ENCODE measurements at places on chromosomes 6 and 20.

GRCh38 chr6:116298973-116299372 lies 19.2 kb upstream of the TSPYL1 start:
- H3K4me3 ChIP-seq, result no peak overlapping the region
- no peaks in the 10 kb centered on the region for H3K4me1 ChIP-seq
- peaks cover 3% of the 10 kb centered on the region for H3K36me3 ChIP-seq
- no peaks in the 10 kb centered on the region for H3K27me3 ChIP-seq
- no peak overlapping the region for H3K27ac ChIP-seq

- H3K27me3 ChIP-seq, result no peaks in the 10 kb centered on the region
- no peak overlapping the region for H3K4me3 ChIP-seq
- H3K27ac ChIP-seq, result no peak overlapping the region
- no peaks in the 10 kb centered on the region for H3K36me3 ChIP-seq
These were observed 79.1 kb downstream of the RIMS1 start for GRCh38 chr6:71965404-71965803.

- peak overlapping the region; percentile 90 for H3K27ac ChIP-seq
- H3K4me1 ChIP-seq, result peaks cover 32% of the 10 kb centered on the region
- peaks cover 11% of the 10 kb centered on the region for H3K36me3 ChIP-seq
- H3K27me3 ChIP-seq, result peaks cover 25% of the 10 kb centered on the region
These were observed 1.8 kb upstream of the ABT1 start for GRCh38 chr6:26594730-26595632.

GRCh38 chr6:138593909-138594757 lies 94.8 kb upstream of the NHSL1 start:
- peak overlapping the region; percentile 84 for H3K4me3 ChIP-seq
- H3K4me1 ChIP-seq, result peaks cover 44% of the 10 kb centered on the region
- H3K27ac ChIP-seq, result peak overlapping the region; percentile 43
- DNase-seq, result no peak

DNA sequence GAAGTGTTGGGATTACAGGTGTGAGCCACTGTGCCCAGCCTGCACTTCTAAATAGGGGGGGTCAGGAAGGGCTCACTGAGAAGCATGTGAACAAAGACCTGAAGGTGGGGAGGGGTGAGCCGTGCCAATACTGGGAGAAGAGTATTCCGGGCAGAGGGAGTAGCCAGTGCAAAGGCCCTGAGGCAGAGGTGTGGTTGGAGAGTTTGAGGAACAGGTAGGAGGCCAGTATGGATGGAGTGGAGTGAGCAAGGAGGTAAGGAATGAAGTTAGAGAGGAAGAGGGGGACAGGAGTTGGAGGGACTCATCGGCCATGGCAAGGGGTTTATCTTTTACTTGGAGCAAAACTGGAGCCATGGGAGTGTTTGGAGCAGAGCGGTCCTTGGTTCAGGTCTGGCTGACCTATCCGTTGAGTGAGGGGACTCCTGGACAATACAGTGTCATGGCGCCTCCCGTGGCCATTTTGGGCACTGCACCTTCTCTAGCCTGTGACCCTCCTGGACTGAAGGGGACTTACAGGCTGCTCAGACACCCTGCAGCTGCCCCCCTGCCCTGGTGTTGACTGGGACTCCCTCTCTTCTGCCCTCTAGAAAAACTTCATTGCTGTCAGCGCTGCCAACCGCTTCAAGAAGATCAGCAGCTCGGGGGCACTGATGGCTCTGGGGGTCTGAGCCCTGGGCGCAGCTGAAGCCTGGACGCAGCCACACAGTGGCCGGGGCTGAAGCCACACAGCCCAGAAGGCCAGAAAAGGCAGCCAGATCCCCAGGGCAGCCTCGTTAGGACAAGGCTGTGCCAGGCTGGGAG lies 12.1 kb downstream of the FOXS1 start:
- H3K36me3 ChIP-seq, result no peaks in the 10 kb centered on the region
- H3K4me3 ChIP-seq, result no peak overlapping the region
- H3K4me1 ChIP-seq, result peaks cover 7% of the 10 kb centered on the region
- H3K27ac ChIP-seq, result no peak overlapping the region
- H3K27me3 ChIP-seq, result no peaks in the 10 kb centered on the region
- DNase-seq, result peak; percentile 71

DNA sequence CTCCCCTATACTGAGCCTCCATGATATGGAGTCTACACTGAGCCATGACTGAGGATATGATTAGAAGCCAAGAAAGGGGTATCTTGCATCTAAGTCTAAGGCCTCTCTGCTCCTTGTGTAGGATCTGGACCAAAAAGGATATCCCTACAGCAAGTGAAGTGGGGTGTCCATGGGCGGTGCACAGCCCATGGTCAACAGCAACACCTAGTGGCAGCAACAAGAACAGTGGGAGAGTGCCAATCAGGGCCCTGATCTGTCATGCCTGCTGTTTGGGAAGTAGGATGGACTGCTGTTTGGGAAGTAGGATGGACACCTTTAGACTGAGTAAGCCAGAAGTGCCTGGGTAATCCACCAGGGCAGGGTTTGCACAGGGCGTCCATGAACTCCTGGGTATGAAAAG lies 22.4 kb downstream of the PTGIS start:
- H3K4me1 ChIP-seq, result peaks cover 29% of the 10 kb centered on the region
- H3K4me3 ChIP-seq, result no peak overlapping the region

DNA sequence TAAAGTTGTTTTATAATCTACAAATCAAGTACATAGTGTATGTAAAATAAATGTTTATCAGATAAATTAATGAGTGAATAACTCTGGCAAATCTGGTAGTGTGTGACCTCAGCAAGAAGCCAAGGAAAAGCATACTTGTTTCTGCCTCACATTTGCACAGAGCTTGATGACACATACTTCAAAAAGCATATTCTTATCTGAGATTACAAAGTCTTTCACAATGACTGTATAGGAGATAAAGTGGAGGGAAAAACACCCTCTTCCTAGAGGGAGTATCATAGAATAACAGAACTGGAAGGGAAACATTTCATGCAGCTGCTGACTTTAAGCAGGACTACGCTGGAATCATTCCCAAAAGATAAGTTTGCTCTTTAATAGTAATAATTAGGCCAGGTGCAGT lies 28.1 kb upstream of the AKAP7 start:
- no peak overlapping the region for H3K27ac ChIP-seq
- no peak overlapping the region for H3K4me3 ChIP-seq
- H3K4me1 ChIP-seq, result no peaks in the 10 kb centered on the region
- DNase-seq, result no peak
- no peaks in the 10 kb centered on the region for H3K27me3 ChIP-seq
- no peaks in the 10 kb centered on the region for H3K36me3 ChIP-seq

DNA sequence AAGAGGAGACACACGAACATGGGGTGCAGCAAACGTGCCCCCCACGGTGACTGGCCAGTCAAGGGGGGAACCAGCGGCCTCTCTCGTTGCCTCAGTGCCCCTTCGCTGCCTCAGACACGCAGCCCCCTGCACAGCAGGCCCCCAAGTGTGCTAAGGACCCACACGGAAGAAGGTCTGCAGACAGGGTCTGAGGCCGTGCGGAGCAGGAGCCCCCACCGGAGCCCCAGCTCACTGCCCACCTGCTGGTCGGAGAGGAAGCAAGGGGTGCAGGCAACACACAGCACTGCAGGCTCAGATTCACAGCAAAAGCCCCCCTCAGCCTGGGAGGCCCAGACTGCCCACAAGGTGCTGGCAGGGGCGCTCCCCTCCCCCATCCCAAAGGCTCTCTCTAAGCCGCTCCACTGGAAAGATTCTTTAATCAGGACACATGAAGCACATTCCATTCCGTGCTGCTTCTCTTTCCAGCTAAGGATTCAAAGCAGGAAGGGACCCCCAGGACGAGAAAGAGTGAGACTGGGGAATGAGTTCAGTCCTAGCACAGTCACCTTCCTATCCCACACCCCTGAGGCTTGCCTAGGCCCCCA lies 105.1 kb downstream of the SLC23A2 start:
- no peaks in the 10 kb centered on the region for H3K27me3 ChIP-seq
- no peak for DNase-seq
- no peak overlapping the region for H3K27ac ChIP-seq
- no peaks in the 10 kb centered on the region for H3K36me3 ChIP-seq

- no peak overlapping the region for H3K4me3 ChIP-seq
- H3K36me3 ChIP-seq, result no peaks in the 10 kb centered on the region
- DNase-seq, result no peak
- H3K27me3 ChIP-seq, result no peaks in the 10 kb centered on the region
- H3K27ac ChIP-seq, result no peak overlapping the region
These were observed 85.6 kb downstream of the TTLL2 start for GRCh38 chr6:167410462-167410861.

DNA sequence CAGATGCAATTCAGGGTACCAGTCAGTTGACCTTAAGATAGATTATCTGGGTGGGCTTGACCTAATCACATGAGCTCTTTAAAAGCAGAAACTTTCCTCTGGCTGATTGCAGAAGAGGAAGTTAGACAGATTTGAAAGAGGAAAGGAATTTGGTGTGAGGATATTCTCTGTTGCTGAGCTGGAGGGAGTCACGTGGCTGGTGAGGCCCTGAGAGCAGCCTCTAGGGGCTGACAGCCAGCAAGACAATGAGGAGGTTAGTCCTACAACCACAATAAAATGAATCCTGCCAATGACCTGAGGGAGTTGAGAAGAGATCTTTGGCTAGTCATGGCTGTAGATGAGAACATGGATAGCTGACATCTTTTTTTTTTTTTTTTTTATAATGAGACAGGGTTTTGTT lies 87.0 kb upstream of the B3GAT2 start:
- no peak for DNase-seq
- no peak overlapping the region for H3K4me3 ChIP-seq
- H3K36me3 ChIP-seq, result no peaks in the 10 kb centered on the region
- no peaks in the 10 kb centered on the region for H3K4me1 ChIP-seq
- H3K27me3 ChIP-seq, result peaks cover 12% of the 10 kb centered on the region

DNA sequence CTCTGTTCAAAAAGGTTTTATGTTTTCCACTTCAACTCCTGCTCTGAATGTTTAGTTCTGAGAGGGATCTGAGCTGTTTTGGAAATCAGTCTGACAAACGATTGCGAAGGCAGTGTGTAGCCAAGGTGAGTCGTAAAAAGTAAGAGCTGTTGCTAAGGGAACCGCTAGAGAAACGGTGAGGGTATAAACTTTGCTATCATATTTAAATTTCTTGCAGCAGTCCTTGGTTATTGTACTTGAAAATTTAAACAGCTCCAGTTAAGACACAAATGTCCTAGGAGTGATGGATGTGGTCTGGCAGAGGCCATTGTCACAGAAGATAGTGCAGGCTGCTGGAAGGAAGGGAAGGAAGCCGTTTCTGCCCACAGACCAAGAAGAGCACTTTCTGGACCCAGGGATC lies 64.9 kb upstream of the CITED2 start:
- no peak overlapping the region for H3K4me3 ChIP-seq
- DNase-seq, result no peak
- H3K4me1 ChIP-seq, result peaks cover 7% of the 10 kb centered on the region
- no peaks in the 10 kb centered on the region for H3K36me3 ChIP-seq

DNA sequence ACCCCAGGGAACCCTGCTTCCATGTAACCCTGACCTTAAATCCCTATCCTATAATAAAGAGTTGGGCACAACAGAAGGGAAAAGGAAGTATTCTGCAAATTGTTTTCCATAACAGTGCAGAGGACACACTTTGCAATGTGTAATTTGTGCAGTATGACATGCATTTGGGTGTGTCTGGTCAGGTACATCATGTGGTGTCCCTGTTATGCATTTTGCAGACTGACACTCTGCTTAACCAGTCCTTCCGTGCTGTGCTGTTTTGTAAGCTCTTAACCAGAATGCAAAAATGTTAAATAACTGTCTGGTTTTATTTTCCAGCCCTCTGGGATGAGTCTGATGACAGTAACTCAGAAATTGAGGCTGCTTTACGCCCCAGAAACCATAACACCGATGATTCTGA lies 57.0 kb upstream of the XRN2 start:
- no peaks in the 10 kb centered on the region for H3K27me3 ChIP-seq
- no peak overlapping the region for H3K4me3 ChIP-seq
- no peak overlapping the region for H3K27ac ChIP-seq

DNA sequence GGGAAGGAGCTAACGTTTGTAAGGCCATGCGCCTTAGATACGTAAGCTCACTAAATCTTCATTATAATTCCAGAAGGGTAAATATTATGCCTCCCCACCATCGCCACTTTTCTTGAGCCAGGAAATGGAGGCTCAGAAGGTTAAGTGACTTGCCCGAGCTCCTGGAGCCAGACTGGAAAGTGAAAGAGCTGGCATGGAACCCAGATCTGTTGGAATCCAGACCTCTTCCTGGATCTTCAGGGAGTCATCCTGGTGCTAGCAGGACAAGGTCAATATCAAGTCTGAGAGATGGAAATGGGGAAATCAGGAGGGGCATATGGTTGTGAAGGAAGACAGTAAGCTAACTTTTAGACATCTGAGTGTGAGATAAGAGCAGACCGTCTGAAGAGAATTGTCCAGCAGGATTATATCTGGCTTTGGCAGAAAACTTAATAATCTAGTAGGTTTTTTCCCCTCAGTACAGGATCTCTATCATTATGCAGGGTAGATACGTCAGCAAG lies 6.2 kb downstream of the TMEM200A start:
- H3K27ac ChIP-seq, result no peak overlapping the region
- H3K4me1 ChIP-seq, result peaks cover under 1% of the 10 kb centered on the region
- no peaks in the 10 kb centered on the region for H3K36me3 ChIP-seq
- no peak overlapping the region for H3K4me3 ChIP-seq

DNA sequence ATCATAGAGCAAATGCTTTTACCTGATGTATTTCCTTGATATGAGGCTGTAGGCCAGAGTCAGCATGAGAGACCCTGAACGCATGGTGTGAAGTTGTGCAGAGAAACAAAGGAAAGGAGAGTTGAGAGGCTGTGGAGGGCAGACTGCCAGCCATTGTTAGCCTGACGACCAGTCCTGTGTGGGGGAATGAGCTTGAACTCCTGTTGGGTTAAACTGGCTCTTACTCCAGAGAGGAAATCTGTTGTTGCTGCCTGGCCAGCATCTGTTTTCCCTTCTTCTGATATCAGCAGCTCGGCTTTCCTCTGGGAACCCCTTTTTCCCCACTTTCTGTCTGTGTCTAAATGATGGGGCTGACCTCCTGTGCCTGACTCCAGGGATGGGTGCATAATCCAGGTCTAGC lies 158.2 kb upstream of the ZFP64 start:
- H3K27me3 ChIP-seq, result no peaks in the 10 kb centered on the region
- H3K36me3 ChIP-seq, result no peaks in the 10 kb centered on the region
- H3K4me3 ChIP-seq, result no peak overlapping the region
- DNase-seq, result no peak
- H3K4me1 ChIP-seq, result peaks cover 5% of the 10 kb centered on the region

DNA sequence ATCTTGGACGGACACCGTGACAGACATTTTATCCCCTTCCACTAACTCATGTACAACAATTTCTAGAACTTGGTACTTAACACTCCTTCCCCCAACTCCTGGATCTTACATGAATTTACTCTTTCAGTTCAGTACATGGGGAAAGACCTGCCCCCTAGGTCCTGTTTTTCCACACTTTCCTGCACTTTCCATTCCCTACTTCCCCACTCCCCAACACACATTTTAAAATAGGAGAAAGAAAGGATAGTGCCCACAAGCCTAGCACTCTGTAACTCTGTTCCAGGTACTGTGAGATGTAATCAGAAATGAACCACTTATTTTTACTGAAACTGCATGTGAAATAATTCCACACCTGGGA lies 1.3 kb downstream of the ADGRG6 start:
- peaks cover 13% of the 10 kb centered on the region for H3K4me1 ChIP-seq
- H3K27me3 ChIP-seq, result peaks cover 33% of the 10 kb centered on the region
- DNase-seq, result no peak
- no peak overlapping the region for H3K27ac ChIP-seq
- no peak overlapping the region for H3K4me3 ChIP-seq
- H3K36me3 ChIP-seq, result peaks cover 2% of the 10 kb centered on the region

Data from activated T-cell treated with anti-CD3 and anti-CD28 coated beads, Interleukin-2, amount 50 U/mL, for 72 hours (primary cell).